Amygdala (tissue), 56 donors: ENCODE measurements at places on chromosomes 12 and 14.

GRCh38 chr14:61474701-61475100, 153.3 kb downstream of the PRKCH start:
- DNase-seq = no peak

DNA sequence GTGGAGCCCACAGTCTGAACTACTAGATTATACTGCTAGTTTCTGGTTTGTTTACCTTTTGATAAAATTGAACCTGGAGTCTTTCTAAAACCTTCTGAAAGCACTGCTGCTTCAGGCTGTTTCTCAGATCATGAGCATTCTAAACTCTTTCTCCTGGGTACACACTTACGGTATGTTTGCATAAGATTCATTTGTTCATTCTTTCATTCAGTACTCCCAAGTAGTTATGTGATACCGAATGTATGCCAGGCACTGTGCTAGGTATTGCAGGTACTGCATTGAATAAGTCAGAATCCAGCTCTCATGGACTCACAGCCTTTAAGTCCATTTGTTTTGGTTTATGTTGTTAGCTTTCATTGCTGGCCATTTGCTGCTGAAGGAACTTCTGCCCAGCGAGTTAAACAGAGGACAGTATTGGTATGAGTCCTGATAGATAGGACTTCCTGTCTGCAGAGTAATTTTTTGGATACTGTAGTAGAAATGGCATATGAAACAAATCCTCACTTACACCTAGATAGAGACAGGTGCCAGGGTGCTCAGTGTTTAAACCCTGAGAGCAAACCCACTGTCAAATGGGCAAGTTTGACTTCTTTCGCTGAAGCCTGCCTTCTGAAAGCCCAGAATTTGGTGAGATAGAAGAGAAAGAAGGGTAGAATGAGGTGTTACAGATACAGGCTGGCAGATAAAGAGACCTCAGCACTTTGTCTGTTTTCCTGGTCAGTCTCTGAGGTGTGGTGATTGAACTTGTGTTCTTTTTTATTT, 2.1 kb downstream of the SUSD6 start:
- DNase-seq = no peak

DNA sequence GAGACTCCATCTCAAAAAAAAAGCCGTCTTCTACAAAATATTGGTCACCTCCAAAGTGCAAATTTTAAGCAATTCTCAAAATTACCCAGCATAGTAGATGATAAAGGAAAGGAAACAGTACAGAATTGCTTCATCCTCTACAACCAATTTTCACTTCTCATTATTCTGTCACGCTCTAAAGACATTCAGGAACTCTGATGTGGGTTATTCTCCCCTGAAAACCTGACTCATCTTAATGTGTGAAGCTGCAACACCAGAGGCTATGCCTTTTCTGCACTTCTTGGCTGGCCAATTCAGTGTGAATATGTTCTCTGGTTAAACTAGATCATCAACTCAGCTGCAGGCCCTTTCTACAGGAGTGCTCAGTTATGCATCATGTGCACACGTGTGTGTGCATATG, 11.0 kb downstream of the PTGER2 start:
- no peak for DNase-seq

DNA sequence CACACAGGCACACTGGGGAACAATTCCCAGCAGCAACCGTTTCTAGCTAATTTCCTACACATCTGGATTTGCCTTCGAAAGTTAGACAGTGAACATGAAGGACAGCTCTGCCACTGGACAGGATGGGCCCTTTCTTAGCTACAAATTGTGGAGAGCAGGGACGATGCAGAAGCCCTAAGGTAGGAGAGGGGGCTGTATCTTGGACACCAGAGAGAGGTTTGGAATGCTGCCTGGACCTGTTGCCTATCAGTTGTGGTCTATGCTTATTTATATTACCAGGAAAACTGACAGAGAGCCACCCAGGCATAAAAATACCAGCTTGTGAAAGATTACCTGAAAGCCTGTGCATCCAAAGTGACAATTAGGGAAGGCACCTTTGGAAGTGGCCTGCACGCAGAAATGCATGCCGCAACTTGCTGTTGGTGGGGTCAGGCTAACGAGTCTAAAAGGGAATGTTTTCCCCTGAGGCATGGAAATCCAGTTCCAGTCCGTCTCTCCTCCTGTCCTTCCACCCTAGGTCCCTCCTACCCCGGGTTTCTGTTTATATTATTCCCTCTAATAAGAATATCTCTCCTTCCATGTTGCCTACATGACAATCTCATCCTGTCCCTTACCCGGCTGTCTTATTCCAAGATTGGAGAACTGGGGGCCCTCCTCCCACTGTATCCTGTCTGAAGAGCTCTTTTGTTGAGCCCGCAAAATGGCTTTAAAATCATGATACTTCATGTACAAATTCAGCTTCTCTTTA, 60.2 kb downstream of the MDM2 start:
- no peak for DNase-seq

GRCh38 chr14:63508033-63508432, 35.1 kb downstream of the PPP2R5E start:
- DNase-seq = no peak

DNA sequence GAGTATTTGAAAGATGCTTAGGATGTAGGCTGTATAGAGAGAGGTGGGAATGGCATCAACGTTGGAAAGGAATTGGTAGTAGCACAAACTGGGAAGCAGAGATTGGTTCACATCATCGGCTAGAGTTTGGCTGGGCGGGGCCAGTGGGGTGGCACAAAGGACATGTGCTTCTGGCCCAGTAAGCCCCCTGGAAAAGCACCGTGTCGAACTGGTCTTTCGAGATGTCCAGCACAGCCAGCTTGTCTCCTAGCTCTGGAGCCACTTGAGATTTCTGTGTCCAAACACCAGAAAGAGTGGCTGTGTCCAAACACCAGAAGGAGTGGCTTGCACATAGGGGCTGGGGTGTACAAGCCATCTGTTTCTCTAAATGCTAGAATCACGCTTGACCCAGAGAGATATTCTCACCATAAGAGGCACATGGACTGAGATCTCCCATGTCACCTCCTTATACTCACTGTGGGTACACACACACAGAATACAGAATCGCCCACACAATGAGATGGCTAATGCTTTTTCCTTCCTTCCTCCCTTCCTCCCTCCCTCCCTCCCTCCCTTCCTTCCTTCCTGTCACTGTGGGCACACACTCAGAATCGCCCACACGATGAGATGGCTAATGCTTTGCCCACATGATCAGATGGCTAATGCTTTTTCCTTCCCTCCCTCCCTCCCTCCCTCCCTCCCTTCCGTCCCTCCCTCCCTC, 41.8 kb upstream of the KCNK13 start:
- DNase-seq = no peak

DNA sequence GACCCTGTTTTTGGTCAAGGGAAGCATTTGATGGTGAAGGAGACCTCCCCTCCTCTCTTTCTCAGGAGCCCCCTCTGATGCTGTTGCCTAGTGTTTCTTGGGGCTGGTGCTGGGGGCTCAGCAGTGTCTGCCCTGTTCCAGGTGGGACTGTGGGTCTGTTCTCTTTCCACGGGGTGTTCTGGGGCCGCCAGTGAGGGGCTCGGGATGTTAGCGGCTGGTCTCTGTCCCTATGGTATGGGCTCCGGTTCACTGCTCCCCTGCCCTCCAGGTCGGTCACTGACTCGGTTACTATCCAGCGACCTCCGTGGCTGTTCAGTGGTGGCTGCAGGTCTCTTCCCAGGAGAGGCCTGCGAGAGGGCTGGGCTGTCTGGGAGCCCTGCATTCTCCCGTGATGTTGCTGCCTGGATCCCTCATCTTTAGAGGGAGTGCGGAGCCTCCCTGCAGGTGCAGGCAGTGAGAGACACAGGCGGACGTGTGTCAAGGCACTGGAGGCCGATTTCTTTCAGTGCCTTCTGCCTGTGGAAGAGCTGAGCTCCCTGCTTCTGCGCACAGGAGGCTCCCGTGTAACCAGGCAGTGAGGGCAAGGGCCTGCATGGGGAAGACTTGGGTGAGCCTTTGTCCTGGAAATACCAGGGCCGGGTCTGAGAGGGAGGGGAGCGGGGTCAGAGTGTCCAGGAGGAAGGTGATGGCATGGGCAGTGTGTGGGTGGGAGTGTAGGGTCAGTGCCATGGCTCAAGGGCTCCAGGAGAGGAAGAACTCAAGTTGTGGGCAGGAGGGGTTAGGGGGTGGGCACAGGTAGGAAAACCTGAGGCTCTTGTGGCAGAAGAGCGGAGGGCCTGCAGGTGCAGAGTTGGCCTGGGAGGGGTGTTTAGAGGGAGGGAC, 362.6 kb downstream of the TMEM121 start:
- DNase-seq = no peak

- DNase-seq = no peak
Observed at GRCh38 chr12:3046441-3047200, 30.6 kb upstream of the TSPAN9 start.

DNA sequence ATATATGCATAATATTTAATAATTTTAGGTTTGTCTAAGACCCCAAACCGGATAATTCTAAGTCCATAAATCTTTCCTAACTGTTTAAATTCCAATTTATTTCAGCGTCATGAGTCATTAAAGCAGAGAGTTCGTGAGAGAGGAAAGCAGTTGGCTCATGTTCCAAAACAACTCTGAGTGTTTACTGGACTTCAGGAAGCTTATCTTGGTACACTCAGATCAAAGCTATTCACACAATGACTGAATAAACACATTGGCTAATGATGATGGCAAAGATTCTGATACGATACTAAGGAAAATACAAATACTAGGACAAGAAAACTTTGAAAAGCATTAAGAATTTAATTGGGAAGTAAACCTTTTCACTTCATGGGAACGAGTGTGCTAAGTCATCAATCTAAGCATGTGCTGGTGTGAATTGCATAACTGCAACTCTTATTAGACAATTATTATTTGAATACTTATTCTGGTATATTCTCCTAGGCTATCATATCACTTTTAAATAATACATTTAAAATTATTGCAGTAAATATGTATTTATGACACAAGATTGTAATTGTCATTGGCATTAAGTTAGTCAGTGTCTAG, 34.8 kb upstream of the CLEC14A start:
- no peak for DNase-seq

GRCh38 chr14:33120966-33121365, 182.3 kb downstream of the NPAS3 start:
- DNase-seq = no peak

- no peak for DNase-seq
Observed at GRCh38 chr14:30600922-30601918, 20.9 kb upstream of the SCFD1 start.

- no peak for DNase-seq
Observed at GRCh38 chr12:16599081-16599480, 6.9 kb downstream of the LMO3 start.

GRCh38 chr12:86496595-86496994, 240.4 kb upstream of the MGAT4C start:
- no peak for DNase-seq

- DNase-seq = no peak
Observed at GRCh38 chr12:23559268-23559753, 390.2 kb downstream of the SOX5 start.

GRCh38 chr14:88194531-88194930, 128.5 kb downstream of the KCNK10 start:
- DNase-seq = no peak

- no peak for DNase-seq
Observed at GRCh38 chr14:100467046-100467750, 120.0 kb downstream of the BEGAIN start.
